ENCODE measurements at places on chromosomes 1 and 21.

DNA sequence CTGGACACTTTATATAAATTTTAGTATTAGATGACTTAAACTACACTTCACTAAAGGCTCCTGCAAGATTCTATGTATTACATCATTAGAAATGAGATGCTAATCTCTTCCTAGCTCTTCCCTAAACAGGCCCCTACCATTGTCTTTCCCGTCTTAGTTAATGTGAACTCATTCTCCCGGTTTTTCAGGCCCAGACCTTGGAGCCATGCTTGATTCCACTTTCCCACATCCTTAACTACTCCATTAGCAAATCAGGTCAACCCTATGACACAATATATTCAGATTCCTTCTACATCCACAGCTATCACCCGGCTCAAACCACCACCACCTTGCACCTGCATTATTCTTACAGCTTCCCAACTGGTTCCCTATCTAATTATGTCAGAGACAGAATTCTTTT is 73.3 kb downstream of the NVL start:
- DNase-seq: no peak

DNA sequence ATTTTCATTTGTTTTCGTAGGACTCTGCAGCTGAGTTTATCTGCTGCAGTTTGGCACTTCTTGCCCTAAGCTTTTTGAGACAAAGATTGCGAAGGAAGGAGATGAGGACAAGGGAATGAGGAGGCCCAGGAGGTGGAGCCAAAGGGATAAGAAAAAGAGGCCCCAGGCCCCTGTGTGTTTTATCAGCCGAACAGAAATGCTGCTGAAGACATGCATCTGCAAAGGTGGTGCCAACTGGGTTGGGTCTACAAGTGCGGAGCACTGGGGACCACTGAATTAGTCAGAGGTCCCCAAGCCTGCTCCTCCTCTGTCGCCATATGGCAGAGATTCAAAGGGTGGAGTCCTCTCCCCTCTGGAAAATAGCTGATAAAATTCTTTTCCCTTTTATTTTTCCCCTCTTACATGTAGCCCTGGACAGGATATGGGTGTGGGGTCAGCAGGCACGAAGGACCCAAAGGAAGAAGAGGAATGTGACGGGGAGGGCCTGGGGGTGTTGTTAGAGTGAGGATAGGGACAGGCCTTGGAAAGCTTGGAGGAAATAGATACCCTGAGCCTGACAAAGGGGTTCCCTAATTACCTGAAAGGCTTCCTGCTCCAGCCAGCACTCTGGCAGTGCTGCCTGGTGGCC is 2.7 kb downstream of the CD34 start:
- no peak for DNase-seq

DNA sequence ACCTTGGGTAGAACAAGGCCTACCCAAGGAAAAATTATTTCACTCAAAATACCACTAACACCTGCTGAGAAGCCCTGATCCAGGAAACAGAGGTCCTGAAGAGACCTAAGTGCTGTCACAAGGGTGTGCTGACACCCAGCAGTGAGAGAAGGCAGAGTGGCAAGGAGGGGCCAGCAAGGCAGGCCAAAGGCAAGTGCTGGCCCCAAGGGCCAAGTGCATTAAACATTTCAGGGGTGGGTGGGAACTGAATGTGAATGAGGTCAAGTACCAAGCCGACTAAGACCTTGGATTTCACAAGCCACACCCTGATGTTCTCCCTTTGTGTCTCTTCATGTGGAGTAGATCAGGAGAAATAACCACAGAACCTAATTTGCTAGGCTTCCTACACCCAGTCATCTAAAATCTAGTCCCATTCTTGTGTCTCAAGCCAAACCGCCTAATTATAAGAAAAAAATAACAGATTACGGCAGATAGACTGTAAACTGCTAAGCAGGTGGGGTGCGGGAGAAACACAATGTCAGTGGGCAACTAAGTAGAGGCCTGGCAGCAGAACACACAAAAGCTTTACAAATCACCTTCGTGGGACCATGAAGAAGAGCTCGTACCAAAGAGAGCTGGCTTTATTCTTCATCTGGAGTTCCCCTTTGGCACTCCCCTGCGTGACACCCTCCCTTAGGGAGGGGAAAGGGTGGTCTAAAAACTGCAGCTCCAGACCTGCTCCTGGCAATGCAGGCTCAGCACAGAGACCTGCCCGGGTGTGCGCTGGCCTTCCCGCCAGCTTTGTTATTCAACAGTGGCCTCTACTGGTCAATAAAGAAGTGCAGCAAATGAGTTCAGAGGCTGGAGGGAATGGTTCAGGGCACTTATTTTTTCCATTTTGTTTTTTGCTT is 8.7 kb downstream of the UBE2G2 start:
- DNase-seq: peak; percentile 36

GRCh38 chr1:58931024-58931423 is 147.2 kb upstream of the JUN start:
- no peak for DNase-seq

GRCh38 chr1:79815115-79815514 is 808.6 kb upstream of the ADGRL4 start:
- DNase-seq: no peak

GRCh38 chr1:44305962-44306422 is 49.1 kb downstream of the ERI3 start:
- no peak for DNase-seq

- DNase-seq: no peak
These were observed 5.2 kb downstream of the NFIA start for GRCh38 chr1:61087571-61087970.

DNA sequence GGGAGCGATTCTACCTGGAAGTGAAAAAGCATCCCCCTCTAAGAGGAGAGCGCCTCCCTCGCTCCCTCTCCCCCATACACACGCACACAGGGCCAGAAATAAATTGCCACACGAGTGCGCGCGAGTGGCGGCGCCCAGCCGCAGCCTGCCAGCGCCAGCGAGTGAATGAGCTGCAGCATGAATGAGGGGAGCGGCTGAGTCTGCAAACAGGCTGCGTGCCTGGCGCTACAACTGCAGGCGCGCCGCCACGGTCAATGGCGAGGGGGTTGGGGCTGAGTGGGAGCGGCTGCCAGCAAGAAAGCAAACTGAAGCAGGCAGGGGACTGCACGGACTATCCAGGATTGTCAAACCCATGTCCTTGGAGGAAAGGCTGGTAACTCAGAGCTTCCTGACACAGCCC is 2.2 kb downstream of the CAMK1G start:
- no peak for DNase-seq

GRCh38 chr1:151534662-151535278 is 5.3 kb upstream of the TUFT1 start:
- DNase-seq: peak; percentile 77

GRCh38 chr1:206490771-206491405 is 16.4 kb upstream of the RASSF5 start:
- DNase-seq: no peak

DNA sequence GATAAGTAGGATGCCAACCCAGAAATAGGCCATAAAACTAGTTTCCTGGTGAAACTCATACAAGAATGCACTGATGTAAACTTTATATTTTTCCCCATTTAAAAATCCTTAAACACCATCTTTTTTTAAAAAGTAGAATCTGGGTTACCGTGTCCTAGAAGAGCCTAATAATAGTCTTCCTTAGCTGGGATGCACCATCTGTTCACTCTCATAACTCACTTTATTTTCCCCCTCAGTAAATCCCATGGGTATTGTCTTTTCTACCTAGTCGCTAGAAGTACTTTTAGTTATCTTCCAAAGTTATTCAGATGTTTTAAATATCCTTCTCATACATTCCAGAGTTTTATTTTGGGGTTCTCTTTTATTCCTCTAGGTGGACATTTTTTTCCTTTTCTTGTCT is 250.2 kb downstream of the PLA2G4A start:
- DNase-seq: no peak

- no peak for DNase-seq
These were observed 18.9 kb upstream of the LEPR start for GRCh38 chr1:65401612-65402011.

- DNase-seq: no peak
These were observed 1.2 kb downstream of the LMNA start for GRCh38 chr1:156115514-156116374.

DNA sequence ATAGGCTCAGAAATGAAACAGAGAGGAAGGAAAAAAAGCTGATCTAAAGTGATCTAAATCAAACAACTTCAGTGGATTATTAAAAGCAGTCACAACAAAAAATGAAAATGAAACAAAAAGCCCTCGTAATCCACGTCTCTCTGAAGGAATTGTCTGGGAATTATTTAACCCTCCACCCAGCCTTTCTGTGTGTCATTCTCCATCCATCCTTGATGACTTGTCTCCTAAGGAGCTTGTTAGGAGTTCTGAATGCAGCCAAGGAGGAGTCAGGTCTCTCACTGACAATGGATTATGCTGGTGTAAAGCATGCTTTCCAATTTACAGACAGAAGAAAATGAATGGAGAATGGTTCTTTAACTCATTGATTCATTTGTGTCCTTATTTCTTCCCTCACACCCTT is 359.3 kb upstream of the RUNX1 start:
- no peak for DNase-seq

- no peak for DNase-seq
These were observed 30.7 kb downstream of the CD58 start for GRCh38 chr1:116540088-116540487.

- no peak for DNase-seq
These were observed 39.1 kb upstream of the KIF21B start for GRCh38 chr1:201062511-201063091.

GRCh38 chr1:22119626-22120468 is 23.1 kb downstream of the WNT4 start:
- no peak for DNase-seq

- DNase-seq: no peak
These were observed 54.2 kb downstream of the NRIP1 start for GRCh38 chr21:15010645-15011044.

DNA sequence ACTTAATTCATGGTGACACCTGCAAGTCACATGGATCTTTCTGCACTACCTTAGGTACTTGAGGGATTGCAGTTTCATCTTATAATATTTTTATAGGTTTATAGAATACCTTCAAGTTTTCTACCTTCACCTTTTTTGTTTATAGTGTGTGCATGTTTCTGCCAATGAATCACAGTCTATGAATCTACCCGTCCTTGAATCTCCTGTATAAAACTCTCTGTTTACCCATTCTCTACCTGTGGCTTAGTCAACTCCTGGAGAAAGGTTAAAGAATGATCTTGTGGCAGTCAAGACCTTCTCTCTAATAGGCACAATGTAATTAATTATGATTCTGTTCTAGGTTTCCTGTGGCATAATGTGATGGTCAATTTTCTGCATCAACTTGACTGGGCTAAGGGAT is 3.2 kb upstream of the GSTM2 start:
- DNase-seq: no peak

DNA sequence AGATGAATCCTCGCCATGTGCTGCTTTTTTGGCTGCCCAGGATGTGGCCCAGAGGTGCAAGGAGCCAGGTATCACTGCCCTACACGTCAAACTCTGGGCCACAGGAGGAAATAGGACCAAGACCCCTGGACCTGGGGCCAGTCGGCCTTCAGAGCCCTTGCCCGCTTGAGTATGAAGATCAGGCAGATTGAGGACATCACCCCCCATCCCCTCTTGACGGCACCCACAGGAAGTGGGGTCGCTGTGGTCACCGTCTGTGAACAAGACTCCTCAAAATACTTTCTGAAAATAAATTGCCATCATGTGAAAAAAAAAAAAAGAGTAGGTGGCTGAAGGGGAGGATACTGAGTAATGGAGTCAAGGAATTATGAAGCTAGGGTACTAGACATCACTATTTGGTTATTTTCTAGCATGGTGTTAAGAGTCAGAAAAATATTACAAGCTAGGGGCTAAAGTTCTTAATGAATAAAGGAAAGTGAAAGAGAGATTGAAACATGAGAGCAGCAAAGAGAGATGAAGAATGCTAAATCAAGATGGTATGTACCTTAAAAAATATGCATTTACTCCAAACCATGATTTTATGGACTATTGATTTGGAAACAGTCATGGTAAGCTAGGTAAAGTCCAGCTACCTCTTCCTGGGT is 84.9 kb downstream of the CLEC20A start:
- no peak for DNase-seq

DNA sequence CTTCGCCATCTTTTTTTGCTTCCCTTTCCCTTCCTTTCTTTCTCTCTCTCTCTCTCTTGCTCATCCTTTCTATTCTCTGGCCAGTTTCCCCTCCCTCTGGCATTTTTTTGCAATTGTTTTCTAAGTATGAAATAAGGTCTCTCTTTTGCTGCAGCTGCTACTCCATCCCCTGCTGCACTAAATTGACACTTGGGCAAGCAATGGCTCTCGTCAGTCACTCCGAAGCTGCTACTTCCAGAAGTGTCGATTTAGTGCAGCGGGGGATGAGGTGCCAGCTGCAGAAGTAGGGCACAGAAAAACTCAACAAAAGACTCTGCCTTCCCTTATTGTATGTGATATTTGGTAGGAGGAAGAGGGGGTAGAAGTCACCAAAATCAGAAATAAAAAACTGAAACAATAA is 642.3 kb downstream of the RWDD3 start:
- no peak for DNase-seq

GRCh38 chr1:174497478-174497877 is 49.7 kb downstream of the GPR52 start:
- DNase-seq: no peak

DNA sequence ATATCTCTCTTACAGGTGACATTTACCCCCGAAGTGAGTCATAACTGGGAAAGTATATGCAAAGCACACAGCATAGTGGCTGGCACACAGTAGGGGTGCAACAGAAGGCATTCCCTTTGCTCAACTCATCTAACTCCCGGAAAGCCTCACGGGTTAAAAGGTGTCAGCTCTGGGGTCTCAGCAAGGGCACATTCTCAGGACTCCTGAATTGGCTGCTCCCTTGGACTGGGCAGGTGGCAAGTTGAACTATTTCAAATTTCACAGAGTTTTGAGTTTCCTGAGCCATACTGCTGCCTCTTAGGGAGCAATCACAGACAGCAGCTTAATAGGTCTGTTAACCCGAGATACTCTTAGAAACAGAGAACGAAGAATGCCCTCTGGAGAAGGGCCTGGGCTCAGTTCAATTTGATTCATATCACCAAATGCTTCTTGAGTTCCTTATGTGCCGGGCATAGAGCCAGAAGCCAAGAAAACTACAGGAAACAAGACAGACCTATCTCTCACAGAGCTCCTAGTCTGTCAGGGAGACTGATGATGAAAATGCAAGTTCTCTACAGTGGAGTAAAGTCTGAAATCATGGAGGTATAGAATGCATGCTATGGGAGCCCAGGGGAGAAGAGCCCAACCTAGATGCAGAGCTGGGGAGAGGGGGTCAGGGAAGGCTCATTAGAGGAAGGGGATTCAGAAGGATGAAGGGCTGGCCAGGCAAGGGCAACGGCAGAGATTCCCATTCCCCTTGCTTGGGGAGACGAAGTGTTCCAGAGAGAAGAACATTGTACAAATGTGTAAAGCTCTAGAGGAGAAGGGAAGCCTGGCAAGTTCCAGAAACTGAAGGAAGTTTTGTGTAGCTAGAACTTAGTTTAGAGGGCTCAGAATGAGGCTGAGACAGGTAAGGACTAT is 143.9 kb upstream of the HMGB4 start:
- DNase-seq: no peak

- no peak for DNase-seq
These were observed 719 bp downstream of the EYA3 start for GRCh38 chr1:28087614-28088167.

Measured in activated T-cell treated with anti-CD3 and anti-CD28 coated beads for 1 hour (primary cell).